Hematopoietic multipotent progenitor cell treated with erythropoietin and hydrocortisone succinate and interleukin-3 and kit ligand, for 4 days (in vitro differentiated cells): ENCODE measurements at places on chromosomes 11 and 22.

- DNase-seq, result no peak
Observed at GRCh38 chr22:20258021-20258299, 10.2 kb downstream of the RTN4R start.

GRCh38 chr11:6437993-6438392 is 2.8 kb downstream of the HPX start:
- DNase-seq, result peak; percentile 74

DNA sequence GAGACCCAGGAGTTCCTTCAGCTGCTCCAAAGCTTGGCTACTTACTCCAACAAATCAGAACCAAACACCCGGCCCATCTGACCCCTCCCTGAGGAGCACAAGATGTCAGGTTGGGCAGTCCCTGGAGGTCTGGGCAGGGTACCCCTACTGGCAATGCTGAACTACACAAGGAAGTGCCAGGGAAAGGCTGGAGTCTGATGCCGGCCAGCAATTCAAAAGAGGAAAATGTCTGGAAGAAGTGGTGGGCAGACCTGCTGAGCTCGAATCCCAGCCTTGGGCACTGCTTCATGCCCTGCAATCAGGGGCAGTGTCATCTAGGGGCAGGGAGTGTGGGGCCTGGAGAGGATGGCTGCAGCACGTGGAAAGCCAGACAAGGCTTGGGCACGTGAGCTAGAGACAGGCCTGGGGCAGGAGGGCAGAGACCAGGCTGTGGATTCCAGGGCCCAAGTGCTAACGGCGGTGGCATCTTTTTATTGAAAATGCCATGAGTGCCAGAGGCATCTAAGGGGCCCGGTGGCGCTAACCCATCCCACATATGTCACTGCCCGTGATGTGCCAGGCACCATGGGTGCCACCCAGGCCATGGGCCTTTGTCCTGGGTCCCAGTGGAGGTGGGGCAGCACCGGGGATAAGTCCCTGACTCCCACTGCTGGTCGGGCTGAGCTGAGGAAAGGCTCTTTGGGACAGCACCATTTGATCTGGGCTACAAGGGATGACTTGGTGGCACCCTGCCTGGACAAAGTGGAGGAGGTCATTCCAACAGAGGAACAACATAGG is 97.9 kb upstream of the PITPNB start:
- no peak for DNase-seq

GRCh38 chr11:65225279-65226102 is 36.3 kb upstream of the POLA2 start:
- peak; percentile 77 for DNase-seq

GRCh38 chr11:102813484-102813883 is 15.5 kb upstream of the MMP1 start:
- no peak for DNase-seq

GRCh38 chr11:133947321-133947756 is 9.4 kb downstream of the IGSF9B start:
- peak; percentile 82 for DNase-seq

DNA sequence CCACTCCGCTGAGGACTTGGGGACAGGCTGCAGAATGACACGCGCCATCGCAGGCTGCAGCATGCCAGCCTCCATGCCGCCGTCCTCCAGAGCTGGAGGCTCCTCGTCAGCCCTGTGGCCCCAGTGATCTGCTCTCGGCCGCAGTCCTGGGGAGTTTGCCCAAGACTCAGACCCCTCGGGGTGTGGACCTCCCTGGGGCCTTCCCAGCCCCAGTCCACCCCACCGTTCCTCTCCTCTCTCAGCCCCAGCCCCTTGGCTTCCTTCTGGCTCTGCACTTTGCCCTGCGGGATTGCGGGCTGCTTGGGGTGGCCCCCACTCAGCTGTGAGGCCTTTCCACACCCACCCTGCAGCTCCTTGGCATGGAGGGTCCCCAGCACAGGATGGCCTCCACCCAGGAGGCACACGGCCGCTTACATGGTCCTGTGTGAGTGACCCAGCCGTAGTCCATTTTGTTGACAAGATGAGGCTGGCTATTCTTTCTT is 414.9 kb downstream of the TBC1D22A start:
- no peak for DNase-seq

- peak; percentile 96 for DNase-seq
Observed at GRCh38 chr11:76700177-76701100, 29.9 kb upstream of the LRRC32 start.

GRCh38 chr22:30694171-30694639 is 469 bp upstream of the OSBP2 start:
- DNase-seq, result peak; percentile 62

DNA sequence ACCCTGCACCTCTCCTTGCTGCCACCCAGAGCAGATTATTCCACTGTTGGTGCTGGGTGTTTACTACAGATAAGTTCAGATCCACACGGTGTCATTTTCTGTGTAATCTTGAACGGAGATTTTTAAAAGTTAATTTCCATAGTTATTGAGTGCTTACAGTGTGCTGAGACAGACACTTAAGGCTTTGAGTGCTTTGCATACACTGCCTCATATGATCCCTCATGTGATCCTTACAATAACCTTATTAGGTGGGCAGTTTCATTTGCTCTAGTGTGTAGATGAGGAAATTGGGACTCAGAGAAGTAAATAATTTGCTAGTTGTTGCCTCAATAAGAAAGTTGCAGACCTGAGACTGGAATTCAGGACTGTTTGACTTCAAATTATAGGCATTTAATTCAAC is 32.3 kb upstream of the ME3 start:
- DNase-seq, result no peak

- DNase-seq, result no peak
Observed at GRCh38 chr11:83181815-83182214, 11.7 kb upstream of the ANKRD42 start.

GRCh38 chr11:57643802-57644201 is 5.9 kb downstream of the YPEL4 start:
- peak; percentile 47 for DNase-seq

DNA sequence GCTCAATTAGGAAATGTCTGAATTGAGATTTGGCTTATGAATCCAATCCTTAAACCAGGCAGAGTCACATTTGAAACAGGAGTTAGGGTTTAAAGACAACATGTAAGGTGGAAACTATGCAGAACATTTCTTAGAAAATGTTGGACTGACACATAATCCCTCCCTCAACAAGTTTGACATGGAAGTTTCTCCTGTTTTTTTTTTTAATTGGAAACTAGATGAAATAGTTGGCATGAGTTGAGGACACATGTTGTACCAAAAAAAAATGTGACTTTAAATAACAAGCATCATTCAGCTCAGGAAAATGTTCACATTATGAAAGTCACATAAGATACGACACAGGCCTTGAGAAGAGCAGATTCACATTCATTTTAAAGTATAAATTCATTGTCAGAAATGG is 154.9 kb upstream of the DDI1 start:
- no peak for DNase-seq

DNA sequence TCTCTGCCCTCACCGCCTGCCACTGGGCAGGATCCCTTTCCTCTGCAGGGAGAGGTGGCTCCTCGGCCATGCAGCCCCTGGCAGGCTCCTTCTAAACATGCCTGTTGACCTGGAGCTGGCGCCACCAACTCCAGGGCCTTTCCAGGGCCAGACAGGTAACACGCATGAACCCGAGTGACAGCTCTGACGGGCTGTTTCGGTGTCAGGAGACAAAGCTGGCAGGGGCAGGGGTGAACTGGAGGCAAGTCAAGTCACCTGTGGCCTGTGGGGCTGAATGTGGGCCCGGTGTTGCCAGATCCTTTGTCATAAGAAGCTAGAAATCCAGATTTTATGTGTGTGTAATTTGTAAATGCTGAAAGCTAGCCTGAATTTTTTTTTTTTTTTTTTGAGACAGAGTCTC is 11.3 kb downstream of the C22orf23 start:
- DNase-seq, result no peak

- DNase-seq, result no peak
Observed at GRCh38 chr11:102017026-102017425, 30.2 kb upstream of the CFAP300 start.

DNA sequence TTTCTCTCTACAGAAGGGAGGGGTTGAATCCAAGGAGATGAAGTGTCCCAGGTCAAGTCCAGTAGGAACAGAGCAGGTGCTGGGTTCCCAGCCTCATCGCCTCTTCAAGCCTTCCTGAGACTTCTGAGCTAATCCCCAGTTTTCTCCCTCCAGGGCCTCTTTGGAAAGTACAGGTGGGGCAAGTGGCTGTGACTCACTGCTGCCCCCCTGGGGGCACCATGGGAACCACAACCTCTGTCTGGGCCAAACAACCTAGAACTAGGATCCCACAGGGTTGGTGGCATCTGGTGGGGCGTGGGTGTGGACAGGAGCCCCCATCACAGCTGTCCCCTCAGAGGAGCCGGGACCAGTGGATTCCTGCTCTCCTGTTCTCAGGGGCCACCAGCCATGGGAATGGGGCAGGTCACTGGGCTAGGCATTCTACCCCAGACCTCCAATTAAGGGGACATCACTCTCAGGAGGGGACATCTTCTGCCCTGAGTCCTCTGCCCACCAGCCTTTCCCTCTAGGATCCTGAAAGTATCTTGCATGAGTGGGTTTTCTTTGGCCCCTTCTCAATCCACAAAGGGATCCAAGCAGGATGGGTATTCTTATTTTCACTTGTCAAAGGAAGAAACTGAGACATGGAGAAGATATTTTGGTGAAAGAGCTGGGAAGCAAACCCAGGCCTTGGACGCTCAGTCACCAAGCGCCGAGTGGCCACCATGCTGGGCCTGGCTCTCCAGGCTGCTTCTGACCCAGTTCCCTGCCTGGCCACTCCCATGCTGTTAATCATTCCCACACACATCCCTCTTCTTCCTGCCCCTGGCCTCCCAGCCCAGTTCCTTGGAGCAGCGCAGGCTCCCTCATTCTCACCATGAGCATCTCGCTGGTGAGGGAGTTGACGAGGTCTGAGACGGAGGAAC is 23.8 kb downstream of the LRRC10B start:
- peak; percentile 54 for DNase-seq

DNA sequence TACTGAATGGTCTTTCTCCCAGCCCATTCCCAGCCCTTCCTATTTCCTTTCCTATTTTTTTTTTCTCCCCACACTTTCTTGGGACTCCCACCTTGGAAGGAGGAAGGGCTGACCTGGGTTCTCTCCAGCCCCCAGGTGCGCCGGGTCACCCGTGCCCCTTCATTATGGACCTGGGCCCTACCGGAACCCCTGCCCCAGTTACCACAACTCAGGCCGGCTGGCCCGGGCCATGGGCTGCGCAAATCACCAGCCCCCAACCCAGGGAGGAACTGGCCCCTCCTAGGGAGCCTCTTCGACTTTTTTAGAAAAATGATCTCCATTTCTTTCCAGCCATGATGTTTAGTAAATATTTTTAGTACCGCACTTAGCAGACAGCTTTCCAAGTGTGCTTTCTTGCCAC is 62.2 kb downstream of the MORC2 start:
- no peak for DNase-seq

GRCh38 chr11:78416285-78417174 is 1.1 kb downstream of the GAB2 start:
- peak; percentile 95 for DNase-seq

- no peak for DNase-seq
Observed at GRCh38 chr11:31102316-31102715, 267.2 kb downstream of the DCDC1 start.

DNA sequence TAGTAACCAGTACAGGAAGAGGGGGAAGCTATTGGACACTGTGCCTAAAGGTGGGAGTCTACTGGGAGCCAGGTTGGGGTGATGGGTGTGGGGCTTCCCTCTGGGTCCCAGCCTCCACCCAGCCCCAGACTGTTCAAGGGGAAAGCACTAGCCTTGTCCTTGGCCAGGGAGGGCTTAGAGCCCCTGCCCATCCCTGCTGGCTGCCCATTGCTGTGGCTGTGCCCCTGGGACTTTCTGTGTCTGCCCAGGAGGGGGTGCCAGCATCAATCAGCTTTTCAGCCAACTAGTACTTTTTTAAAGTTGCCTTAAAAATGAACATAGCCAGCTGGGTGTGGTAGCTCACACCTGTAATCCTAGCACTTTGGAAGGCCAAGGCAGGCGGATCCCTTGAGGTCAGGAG is 19.9 kb downstream of the INCENP start:
- no peak for DNase-seq

DNA sequence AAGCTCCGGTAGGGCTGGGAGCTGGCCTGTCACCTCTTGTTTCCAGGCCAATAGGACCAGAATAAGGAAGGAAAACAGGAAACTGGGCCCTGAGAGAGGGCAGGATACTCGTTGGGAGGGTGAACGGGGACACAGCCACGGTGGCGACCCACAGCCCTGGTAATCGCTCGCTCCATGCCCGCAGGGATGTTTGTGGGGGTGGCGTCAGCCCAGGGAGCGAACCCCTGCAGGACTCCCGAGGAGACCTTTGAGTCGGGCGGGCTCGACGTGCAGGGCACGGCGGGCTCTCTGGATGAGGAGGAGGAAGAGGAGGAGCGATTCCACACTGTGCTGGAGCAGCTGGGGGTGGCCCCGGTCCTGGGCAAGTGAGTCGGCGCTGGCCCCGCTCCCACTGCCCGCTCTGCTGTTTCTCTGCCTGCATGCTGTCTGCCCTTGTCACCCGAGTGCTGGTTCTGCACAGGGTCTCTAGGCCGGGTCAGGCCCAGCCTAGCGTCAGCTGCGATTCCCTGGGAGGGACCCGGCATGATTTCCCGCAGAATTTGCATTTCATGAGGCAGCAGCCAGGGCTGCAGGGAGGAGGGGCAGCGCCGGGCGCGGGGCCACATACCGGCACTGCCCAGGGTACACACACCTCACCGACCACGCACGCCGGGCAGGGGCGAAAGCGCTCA is 1.6 kb downstream of the CRACR2B start:
- no peak for DNase-seq

GRCh38 chr22:43437871-43438475 is 26.2 kb downstream of the MPPED1 start:
- DNase-seq, result no peak

- DNase-seq, result no peak
Observed at GRCh38 chr22:43800970-43801369, 11.1 kb downstream of the EFCAB6 start.

DNA sequence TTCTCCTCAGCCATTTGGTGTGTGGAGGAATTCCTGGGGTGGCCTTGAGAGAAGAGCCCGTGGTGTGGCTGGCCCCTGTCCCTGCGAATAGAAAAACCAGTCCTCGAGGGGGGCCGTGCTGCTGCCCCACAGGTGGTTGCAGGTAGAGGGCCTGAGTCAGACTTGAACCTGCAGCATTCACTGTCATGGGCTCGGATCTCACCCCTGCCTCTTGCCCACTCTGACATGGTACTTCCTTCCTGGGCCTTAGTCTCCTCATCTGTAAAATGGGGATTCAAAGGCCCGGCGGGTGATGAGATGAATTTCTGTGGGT is 19.4 kb downstream of the TRMU start:
- DNase-seq, result no peak
